ENCODE measurements at places on chromosomes 12 and 14.

- DNase-seq = no peak
Observed at GRCh38 chr12:128818065-128819022, 5.4 kb downstream of the SLC15A4 start.

DNA sequence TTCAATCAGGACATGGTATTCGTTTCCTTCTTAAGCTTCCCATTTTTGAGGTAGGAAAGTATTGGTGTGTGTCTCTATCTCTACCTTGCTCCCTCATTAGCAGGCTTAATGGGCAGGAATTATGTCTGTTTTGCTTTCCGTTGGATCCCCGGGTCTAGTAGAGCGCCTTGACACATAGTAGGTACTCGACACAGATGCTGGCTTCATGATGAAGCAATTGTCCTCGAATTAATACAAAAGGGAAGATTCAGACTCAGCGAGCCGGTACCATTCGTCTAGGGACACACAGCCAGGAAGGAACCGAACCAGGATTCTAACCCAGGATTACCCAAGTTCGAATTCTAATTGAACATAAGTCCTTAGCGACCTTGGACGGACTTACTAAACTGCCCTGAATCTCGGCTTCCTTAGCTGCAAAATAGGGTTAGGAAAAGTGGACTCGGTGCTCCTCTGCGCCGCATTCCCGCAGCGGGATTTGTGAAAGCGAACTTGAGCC lies 496 bp upstream of the ISCU start:
- peak; percentile 30 for DNase-seq

DNA sequence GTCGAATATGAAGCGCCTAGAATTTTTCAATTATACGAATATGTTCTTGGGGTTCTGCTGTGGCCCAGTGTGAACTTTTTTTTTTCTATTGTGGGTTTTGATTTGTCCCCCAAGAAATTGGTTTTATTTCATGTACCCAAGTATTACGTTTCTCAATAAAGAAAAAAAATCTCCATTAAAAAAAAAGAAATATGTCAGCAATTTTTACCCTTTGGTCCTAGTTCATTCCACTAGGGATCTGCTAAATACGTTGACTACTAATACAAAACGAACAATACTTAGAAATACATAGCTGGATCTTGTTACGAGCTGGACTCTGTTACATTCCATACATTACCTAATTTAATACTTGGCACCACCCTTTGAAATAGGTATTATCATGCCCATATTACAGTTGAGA lies 216.9 kb downstream of the SLC16A7 start:
- no peak for DNase-seq

DNA sequence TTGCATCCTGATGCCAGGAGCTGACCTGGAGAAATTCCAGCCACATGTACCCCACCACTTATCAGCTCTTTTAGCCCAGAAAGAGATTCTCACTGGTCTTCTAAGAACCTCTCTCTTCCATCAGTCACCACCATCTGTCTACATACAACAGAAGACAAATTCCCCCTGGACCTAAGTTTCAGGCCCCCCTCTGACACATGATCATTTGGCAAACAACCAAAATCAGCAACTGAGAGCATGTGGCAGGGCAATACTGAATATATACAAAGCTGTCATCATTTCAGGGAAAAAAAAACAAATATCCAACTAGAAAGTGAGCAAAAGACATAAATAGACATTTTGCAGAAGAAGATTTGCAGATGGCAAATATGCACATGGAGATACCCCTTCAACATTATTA lies 180.2 kb downstream of the FOXN3 start:
- DNase-seq = no peak

DNA sequence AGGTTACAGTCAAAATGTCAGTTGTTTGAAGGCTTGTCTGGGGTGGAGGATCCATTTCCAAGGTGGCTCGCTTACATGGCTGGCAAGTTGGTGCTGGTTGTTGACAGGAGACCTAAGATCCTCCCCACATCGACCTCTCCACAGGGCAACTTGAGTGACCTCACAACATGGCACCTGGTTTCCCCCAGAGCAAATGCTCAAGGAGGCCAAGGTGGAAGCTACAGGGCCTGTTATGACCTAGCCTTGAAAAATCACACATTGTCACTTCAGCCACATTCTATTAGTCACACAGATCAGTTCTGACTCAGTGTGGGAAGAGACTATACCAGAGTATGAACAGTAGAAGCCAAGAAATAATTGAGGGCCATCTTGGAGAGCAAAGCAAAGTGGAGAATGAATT lies 11.3 kb upstream of the GNG2 start:
- peak; percentile 92 for DNase-seq

DNA sequence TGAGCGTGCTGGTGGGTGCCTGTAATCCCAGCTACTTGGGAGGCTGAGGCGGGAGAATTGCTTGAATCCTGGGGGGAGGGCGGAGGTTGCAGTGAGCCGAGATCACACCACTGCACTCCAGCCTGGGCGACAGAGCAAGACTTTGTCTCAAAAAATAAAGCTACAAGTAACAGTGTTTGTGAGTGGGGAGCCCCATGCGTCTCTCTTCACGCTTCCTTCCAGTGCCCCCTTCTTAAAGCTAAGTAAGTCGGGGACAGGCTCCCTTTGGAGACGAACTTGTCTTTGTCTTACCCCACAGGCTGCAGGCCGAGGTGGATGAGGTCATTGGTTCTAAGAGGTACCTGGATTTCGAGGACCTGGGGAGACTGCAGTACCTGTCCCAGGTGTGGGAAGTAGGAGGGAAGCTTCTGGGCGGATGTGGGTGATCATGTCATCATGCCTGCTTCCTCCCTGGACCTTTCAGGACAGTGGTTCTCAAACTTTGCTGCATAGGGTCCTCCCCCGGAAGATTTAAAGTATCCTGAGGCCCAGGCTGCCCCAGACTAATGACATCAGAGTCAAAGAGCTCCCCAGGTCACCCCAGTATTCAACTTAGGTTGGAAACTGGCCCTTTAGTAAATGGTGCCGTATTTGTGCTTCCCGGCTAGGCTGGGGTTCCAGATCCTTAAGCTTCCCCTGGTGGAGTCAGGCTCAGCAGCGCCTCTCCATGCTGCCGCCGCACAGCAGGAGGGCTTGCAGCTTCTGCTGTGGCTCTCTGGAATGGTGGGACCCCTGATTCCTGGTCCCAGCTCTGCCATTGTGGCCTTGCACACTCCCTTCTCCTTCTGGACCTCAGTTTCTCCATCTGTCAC lies 37.1 kb downstream of the CYP46A1 start:
- no peak for DNase-seq

DNA sequence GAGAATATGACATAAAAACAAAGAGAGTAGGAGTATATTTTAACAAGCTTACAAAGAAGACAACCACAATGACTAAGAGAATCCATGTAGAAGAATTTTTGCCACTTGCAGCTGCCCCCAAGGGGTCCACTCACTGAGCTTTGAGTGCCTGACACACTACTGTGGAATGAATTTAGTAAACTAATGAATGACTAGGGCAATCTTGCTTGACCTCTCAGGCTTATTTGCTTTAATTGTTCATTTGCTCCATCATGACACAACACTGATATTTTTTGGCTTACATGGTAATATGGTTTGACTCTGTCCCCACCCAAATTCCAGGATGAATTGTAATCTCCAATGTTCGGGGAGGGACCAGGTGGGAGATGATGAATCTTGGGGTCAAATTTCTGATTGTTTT lies 249.1 kb upstream of the FAR2 start:
- no peak for DNase-seq

DNA sequence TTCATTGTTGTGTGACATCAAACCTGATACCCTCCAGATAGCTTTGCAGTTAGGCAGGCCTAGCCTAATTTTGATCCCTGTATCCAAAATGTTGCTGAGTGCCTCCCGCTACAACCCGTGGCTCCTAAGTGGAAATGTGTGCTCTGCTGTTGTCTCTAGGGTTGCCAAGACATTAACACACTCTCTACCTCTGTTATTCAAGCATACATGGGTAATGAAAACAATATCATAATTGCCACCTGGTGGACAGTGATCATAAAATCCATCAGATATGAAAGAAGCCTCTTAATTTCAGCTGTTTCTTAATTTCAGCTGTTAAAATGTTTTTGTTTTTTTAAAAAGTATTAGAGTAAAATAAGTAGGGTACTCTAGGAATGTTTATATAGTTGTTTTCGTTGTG lies 93.5 kb downstream of the PLEKHA5 start:
- DNase-seq = no peak

DNA sequence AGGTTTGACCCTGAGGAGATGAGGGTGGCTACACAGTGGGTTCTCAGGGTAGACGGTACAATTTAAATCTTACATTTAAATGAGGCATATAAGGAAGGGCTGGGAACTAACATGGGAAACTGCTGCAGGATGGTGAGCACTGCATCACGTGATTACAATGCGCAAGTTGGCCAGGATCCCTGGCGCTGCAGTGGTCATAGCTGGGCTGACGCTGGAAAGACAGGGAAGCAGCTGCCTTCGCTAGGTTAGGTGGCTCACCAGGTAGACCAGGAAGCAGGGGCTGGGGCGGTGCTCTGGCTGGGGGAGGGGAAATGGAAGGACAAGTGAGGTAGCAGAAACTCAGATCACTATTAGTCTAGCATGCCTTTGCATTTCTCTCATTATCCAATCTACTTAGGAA lies 149.9 kb downstream of the FOXN3 start:
- no peak for DNase-seq

DNA sequence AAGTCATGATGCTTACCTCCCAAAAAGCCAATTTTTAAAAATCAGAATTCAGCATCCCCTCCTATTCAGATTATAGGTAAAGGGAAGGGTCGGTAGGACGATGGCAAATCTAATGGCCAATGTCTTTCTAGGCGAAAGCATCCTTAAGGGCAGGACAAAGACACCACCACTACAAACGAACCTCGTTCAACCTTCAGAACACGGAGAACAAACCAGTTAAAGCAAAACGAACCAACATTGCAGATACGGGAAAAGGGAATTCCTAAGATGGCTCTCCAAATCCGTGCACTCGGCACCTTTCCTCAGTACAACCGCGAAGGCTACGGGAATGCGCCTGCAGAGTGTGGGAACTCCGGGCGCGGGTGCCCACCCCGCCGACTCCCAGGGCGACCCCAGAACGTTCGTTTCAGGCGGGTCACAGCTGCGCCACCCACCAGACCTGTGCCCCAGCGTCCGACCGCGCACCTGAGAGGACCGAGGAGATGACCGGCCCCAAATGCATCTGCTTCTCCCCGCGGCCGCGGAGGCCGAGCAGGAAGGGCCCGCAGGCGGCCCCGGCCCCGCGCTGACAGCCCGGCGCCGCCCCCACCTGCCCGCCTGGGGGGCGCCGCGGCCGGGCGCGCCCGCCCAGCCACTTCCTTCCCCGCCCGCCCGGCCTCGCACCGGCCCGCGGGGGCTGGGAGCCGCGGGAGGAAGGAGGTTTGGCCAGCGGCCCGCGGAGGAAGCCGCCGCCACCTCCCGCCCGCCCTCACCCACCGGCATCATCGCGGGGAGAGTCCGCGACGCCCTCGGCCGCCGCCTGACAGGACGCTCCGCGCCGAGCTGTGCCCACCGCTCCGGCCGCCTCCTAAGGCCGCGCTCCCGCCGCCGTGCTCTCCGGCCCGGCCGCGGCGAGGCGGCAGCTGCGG lies 578 bp downstream of the PPP1R13B start:
- peak; percentile 16 for DNase-seq

DNA sequence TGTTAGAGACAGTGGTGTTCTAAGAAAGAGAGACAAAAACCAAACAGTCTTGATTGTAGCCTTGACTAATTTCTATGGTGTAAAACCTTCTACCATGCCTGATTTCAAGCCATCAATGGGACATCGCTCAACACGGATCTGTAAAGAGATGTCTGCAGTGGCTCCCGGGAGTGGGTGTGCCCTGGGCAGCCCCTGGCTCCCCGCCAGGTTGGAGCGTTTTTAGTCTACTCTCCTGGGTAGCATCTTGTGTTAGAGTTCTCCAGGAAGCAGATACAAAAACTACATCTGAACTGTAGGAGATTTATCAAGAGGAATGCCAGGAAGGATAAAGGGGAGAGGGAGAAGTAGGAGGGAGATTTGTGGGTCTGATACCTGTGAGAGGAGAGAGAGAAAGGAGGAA lies 1212.9 kb downstream of the BCL11B start:
- DNase-seq = no peak

- DNase-seq = no peak
Observed at GRCh38 chr14:104700225-104700651, 10.8 kb downstream of the INF2 start.

DNA sequence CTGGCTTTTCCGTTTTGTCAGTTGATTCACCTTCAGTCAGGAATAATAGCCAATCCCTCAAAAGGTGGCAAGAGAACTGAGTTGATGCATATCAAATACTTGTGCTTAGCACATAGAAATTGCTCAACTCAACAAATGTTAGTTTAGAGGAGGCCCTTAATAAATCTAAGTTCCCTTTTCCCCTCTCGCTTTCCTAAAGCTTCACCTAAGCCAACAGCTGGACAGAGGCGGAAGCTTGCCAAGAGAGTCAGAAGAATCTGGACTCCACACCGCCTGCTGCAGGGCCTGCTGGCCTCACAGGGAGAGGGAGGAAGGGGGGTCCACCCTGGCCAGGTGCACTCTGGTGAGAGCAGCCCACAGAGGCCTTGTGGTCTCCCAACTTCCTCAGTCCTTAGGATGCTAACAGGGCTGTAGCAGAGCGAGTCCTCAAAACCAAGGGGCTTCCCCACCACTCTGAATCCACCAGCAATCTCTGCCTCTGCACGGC lies 213.1 kb downstream of the CHST11 start:
- peak; percentile 38 for DNase-seq

GRCh38 chr12:4984971-4985370 lies 58.7 kb upstream of the KCNA5 start:
- DNase-seq = no peak

GRCh38 chr12:54648265-54648664 lies at the start of gene DCD:
Gene DCD (minus strand): TSS chr12:54648365. CDS start chr12:54648303, 62 bp downstream.
- DNase-seq = no peak

GRCh38 chr12:68759852-68760251 lies 13.9 kb downstream of the SLC35E3 start:
- DNase-seq = no peak

GRCh38 chr14:61051621-61052020 lies 70.6 kb downstream of the SLC38A6 start:
- DNase-seq = no peak

DNA sequence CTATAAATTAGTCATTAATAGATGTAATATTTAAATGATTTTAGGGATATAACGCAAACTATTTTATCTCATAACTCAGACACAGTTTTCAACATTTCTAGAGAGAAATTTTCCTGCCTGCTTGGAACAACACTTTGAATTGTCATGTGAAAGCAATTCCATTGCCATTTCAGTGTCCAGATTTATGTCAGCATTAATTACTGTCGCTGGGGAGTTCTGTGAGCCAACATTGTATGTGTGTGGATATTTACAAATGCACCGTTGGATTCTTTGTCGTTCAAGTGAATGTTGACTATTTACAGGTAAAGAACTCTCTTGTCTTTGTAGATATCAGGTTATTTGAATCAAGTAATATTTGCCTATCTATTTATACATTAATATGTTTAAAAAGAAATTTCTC lies 465.3 kb upstream of the RGS6 start:
- no peak for DNase-seq

- peak; percentile 45 for DNase-seq
Observed at GRCh38 chr12:54680374-54680773, 32.2 kb upstream of the DCD start.

- DNase-seq = no peak
Observed at GRCh38 chr12:63820427-63820826, 24.1 kb upstream of the SRGAP1 start.

- no peak for DNase-seq
Observed at GRCh38 chr12:27271206-27271605, 27.1 kb downstream of the STK38L start.
